ENCODE measurements at places on chromosomes 6 and 20.

GRCh38 chr6:138988469-138988834 is 399 bp upstream of the REPS1 start:
- no peak for DNase-seq

DNA sequence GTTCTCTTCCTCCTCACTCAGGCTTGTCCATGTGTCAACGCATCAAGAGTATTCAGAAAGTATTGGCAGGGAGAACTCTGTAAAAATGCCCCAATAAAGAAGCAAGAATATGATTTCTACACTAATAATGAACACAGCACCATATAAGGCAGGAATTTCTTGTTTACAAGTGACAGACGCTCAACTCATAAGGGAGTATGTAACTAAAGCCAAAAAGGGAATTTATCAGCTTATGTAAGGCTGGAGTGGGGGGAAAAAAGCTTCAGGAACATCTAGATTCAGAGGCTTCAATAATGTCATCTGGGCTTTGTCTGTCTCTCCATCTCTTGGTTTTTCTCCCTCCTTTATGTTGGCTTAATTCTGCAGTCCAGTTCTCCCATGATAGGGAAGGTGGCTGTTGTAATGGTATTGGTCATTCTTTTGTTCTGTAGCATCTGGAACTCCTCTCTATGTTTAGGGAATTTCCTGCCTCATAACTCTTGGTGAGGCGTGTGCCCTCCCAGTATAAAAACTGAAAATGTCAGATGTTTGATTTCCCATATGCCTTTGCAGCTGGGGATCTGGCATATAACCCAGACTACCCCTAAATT is 125.1 kb upstream of the COL21A1 start:
- DNase-seq, result no peak

GRCh38 chr20:6045566-6045965 is 8.3 kb downstream of the LRRN4 start:
- no peak for DNase-seq

DNA sequence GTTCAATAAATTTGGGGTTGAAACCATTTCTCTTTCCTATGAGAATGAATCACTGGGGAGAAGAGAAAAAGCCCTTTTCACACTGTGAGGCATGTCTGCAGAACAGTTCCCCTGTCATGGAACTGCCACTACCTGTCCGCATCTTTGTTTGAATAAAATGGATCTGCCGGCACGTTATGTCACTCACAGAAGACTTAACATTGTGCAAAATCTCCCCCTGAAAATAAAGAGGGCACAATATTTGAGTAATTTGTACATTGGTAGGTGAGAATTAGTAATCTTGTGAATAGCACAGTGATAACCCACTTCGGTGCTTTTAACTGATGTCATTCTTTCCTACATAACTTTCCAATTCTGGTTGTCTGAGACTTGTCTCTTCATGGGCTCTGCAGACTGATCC is 804.0 kb downstream of the C6orf118 start:
- no peak for DNase-seq

DNA sequence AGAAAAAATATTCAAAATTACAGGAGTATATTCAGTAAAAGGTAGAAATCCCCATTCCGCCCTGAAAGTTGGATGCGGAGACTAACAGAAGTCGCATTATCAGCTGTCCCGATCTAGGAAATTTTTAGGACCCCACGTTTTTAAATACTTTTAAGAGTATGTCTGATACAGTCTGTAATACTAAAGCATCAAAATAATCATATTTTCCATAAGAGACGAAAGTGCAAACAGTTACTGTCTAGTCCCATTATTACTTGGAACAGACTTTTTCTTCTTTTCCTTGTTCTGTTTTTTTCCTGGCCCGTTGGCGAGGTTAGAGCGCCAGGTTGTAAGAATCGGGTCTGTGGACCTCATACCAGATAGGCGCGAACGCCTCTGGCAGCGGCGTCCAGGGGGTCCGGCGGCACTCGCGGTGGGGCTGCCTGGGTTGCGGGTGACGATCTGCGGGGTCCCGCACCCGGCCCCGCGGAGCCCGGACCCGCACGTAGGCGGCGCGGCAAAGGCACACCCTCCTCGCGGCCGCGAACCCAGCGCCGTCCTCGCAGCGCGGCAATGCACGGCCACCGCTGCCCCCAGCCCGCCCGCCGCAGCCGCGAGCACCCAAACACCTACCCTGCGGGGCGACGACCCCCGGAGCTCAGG is 460 bp downstream of the PLAGL1 start:
- DNase-seq, result no peak

DNA sequence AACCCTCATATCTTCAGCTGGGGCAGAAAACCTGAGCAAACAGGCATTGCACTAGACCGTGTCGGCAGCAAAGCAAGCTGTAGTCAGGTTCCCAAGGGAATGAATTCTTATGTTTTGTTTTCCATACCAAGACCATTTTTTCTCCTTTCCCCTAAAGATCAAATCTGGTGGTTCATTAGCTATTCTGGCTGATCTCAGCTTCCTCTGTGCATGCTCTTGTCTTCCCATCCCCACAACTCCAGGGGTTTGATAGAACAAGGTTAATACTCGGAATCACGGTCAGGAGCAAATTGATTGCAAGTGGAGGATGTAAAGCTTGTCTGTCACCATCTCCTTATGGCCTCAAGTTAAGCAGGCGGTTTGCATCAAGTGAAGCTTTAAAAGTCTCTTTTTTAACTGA is 778.8 kb downstream of the KIF16B start:
- no peak for DNase-seq

DNA sequence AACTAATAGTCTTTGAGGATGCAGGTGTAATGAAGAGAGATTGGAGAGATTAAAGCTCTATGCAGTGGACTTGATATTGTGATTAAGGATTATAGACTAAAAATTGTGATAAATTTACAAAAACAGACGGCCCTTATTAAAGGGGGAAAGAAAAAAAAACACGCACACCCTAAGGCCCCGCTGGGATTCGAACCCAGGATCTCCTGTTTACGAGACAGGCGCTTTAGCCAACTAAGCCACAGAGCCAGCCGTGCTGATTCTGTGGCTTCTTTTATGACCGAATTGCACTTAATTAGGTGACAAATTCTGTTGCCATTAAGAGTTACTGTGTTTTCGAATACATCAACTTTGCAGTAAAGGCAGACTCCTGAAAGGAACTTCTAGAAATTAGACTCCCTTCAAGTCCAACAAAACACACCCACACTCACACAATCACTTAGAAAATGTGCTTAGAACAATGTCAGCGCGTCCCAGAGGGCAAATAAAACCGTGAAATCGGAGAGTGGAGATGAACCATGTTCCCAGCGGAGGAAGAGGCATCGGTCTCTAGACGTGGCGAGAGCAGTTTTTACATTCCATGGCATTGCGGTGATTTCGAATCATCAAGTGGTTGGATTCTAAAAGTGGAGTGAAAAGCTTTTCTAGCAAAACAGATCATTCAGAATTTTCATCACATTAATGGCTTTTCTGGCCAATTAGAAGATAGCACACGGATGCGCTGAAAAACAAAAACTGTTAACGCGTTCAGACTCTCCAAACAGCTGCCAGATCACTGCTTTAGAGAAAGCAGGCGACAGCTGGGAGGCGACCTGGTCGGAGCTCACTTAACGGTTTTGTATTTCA is 122.6 kb downstream of the GPX5 start:
- DNase-seq, result no peak

DNA sequence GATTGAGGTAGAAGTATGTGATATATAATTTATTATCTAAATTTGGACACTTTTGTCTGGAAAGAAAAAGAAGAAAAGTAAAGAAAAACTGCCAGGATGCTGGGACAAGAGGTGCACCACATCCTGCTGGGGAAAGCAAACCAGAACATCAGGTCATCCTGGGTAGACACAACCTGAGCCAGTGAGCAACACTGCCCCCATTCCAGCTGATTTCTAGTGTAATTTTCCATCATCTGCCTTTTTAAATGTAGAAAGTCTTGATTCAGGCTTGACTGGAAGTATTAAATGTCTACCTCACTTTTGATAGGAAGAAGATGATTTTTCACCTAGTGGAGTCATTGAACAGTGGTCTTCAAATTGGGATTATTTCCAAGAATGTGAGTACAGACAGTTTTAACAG is 1164.5 kb upstream of the CITED2 start:
- DNase-seq, result no peak

GRCh38 chr6:1770435-1770843 is 160.7 kb downstream of the FOXC1 start:
- DNase-seq, result no peak

DNA sequence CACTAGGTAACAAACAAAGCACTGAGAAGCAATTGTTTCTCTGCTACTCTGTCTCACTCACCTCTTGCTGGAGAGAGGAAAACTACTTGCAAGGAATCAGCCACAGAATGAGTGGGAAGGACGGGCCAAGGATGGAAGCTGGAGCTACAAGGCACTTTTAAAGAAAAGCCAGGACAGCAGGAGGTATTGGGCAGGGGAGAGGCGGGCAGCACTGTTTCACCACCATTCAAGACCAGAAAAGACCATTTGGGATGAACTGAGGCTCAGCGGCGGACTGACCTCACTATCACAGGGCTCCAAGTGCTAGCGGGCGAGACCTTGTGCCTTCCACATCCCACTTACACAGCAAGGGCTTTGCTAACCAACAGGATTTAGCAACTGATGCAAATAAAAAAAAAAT is 137.4 kb downstream of the IPCEF1 start:
- DNase-seq, result no peak

- no peak for DNase-seq
Observed at GRCh38 chr20:6993011-6993410, 225.5 kb downstream of the BMP2 start.

GRCh38 chr6:135168766-135169165 is 12.3 kb upstream of the MYB start:
- DNase-seq, result no peak

GRCh38 chr6:149515494-149515893 is 30.3 kb downstream of the PPIL4 start:
- no peak for DNase-seq

- no peak for DNase-seq
Observed at GRCh38 chr20:38722683-38723016, 1.6 kb upstream of the SLC32A1 start.

DNA sequence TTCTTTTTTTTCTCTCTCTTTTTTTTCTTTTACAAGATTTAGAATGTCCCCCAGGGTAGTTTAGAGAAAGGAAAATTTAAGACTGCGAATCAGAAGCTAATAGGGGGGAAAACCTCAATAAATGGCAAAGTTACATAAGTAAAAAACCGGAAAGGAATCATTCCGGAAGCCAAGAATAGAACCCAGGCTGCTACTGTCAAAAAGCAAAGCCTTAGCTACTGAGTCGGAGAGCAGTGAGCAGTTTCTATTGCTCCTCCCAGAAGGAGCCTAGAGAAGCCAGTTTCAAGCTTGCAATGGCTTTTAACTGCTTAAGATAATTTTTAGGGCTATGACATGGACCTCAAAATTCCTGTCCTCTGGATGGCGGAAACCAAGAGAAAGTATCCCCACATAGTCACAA is 31.6 kb downstream of the SAMD5 start:
- DNase-seq, result no peak

DNA sequence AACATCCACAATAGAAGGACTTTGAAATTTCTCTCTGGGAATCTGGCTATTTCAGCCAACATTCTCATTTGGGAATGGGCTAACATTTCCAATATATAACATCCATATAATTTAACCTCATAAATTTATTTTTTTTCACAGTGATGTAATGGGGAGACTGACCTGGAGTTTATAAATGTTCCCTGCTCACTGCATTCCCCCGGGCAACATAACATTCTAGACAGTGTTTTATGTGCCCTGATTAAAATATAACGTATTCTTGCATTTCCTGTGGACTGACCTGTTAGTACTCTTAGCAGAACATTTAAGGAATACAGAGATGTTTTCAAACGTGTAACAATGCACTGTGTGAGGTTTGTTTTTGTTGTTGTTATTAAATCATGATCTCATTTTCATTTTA is 20.9 kb downstream of the TSHZ2 start:
- DNase-seq, result no peak

- DNase-seq, result no peak
Observed at GRCh38 chr20:49475292-49476015, 7.0 kb downstream of the KCNB1 start.

DNA sequence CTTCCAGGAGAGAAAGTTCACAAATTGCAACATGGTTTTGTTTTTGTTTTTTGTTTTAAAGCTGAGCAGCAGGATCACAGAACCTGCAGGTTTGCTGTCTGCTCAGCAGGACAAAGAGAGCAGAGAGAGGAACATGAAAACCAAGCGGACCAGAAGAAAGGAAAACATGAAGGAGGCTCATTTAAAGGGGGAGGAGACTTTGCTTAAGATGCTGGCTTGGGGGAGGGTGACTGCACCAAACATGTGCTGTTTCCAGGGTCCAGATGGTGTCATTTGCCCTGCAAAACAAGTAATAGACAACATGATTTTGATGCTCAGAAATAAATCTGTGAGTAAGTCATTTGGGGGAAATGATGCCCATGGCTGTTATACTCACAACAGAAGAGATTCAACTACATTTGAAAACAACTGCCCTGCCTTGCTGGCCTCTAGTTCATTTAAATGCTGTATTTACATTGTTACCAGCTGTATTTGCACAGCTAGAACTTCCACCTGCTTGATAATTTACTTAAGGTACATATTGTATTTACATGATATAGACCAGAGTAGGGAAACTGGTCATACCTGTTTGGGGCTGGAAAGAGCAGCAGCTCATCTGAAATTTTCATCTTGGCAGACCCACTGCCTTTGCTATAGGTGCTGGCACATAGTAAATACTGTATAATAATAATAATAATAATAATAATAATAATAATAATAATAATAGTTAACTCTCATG is 32.2 kb upstream of the CHD6 start:
- no peak for DNase-seq

- no peak for DNase-seq
Observed at GRCh38 chr20:21643417-21643816, 62.0 kb upstream of the PAX1 start.

DNA sequence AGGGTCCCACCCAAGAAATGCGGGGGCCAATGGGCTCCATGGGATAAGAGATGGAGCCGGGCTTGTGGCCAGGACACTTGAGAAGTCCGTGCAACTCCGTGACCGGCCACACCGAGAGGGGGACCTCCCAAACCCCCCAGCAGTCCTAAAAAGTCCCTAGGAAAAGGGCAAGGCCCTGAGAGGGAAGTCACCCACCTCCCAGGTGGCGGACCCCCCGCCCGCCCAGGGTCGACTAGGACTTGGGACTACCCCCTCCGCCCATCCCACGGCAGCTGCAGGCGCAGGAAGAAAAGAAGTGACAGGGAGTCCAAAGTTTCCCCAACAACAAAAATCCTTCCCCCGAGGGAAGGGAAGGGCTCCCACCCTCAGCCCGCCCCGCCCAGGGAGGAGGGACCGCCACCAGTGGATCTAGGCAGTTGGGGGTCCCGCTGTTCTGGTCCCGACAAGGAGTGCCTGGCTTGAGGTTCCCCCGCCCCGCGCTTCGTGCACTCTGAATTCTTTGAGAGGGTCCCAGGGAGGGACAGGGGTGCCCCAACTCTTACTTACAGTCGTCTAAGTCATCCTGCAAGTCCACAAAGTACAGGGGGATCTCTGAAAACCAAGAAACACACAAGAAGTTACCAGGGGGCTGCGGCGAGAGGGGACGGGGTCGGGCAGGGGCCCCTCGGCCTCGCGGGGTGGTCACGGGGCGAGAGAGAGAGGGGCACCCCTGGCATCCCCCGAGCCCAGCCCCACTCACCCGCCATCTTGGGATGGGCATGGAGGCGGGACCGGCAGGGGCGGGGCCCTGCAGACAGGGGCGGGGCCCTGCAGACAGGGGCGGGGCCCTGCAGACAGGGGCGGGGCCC is 611 bp upstream of the RAB22A start:
- DNase-seq, result peak; percentile 36
